ENCODE measurements at places on chromosomes 3 and 15.
A peak's percentile ranks its signal among the peaks of the same experiment; 100 is the strongest.

DNA sequence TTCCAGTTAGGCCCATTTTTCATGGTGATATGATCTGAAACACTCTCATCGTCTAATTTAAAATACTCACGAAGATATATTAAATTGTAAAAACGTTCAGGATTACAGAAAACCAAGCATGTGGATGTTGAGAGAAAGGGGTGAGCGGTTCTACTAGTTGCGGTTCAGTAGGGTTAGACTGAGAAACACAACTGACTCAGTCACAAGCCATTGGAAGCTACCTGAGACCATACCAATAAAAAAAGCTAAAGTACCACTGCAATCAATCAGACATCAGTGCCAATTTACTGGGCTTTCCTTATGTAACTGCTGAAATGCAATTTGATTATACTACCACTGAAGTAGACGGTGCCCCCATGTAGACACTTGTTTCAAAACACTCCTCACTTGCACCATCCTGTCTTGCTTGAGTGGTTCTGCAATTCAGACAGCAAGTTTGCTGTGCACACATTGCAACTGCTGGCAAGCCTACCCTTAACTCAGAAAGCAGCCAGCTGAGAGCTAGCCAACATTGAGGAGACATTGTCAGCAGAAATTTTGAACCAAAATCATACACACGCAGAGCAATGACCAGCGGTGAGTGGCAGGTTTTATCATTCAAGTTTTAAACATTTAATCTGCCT is 368.7 kb upstream of the ARHGEF26 start:
- no peaks in the 10 kb centered on the region for H3K4me1 ChIP-seq
- no peak overlapping the region for H3K4me3 ChIP-seq
- H3K27me3 ChIP-seq, result no peaks in the 10 kb centered on the region
- no peaks in the 10 kb centered on the region for H3K36me3 ChIP-seq

- DNase-seq, result no peak
- no peak overlapping the region for H3K27ac ChIP-seq
- H3K27me3 ChIP-seq, result no peaks in the 10 kb centered on the region
- H3K36me3 ChIP-seq, result no peaks in the 10 kb centered on the region
- H3K4me3 ChIP-seq, result no peak overlapping the region
- no peaks in the 10 kb centered on the region for H3K4me1 ChIP-seq
These were observed 79.0 kb downstream of the RPLP1 start for GRCh38 chr15:69531665-69532027.

DNA sequence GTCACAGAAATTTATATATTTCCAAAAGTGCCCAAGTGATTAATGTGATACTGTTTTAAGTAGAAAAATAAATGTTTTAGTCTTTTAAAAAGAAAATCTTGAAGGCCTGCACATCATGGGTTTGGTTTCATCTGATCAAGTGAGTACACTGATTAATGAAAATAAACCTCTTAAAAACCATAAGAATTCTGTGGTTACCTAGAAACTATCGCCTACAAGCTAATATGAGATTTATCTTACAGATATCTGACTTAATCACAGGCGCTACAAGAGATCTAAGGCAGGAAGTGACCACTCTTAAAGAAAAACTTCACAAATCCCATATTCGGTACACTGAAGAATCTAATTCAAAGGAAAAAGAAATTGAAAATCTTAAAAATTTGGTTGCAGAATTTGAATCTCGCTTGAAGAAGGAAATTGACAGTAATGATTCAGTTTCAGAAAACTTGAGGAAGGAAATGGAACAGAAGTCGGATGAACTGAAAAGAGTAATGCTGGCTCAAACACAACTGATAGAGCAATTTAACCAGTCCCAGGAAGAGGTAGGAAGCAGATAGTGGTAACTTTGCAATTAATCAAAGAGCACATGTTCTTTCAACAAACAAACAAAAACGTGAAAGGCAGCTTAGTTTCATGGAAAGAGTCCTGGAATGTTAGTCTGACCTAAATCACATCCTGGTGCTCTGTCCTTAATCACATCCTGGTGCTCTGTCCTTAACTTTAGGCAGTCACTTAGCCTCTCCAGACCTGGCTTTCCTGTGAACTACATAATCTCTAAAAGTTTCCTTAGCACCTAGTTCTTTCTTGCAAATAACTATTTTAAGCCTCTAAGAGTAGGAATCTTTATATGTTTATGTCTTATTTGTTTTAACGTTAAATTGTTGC is 131.8 kb downstream of the CCNL1 start:
- no peaks in the 10 kb centered on the region for H3K4me1 ChIP-seq
- DNase-seq, result no peak
- H3K27ac ChIP-seq, result no peak overlapping the region
- H3K27me3 ChIP-seq, result no peaks in the 10 kb centered on the region
- no peak overlapping the region for H3K4me3 ChIP-seq

GRCh38 chr3:48552111-48552951 is 4.3 kb downstream of the PFKFB4 start:
- H3K36me3 ChIP-seq, result peaks cover 5% of the 10 kb centered on the region
- no peak overlapping the region for H3K27ac ChIP-seq
- DNase-seq, result no peak
- H3K27me3 ChIP-seq, result no peaks in the 10 kb centered on the region

DNA sequence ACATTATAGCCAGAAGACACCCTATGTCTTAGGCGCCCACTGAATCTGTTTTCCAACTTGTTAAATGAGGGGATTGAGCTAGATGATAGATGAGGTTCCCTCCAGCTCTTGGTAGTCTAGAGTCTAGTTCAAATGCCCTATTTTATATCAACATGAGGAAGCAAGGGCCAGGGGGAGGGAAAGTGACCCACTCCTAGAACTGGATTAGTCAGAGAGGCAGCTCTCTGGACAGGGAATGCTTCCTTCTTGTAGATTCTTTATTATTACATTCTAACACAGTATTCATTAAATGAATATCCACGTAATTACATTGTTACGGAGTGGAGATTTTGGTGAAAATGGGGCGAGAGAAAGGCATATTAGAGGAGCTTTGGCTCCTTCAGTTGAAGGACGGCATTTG is 89.5 kb downstream of the RAD18 start:
- no peak overlapping the region for H3K27ac ChIP-seq
- no peaks in the 10 kb centered on the region for H3K27me3 ChIP-seq
- no peaks in the 10 kb centered on the region for H3K4me1 ChIP-seq
- no peak for DNase-seq

DNA sequence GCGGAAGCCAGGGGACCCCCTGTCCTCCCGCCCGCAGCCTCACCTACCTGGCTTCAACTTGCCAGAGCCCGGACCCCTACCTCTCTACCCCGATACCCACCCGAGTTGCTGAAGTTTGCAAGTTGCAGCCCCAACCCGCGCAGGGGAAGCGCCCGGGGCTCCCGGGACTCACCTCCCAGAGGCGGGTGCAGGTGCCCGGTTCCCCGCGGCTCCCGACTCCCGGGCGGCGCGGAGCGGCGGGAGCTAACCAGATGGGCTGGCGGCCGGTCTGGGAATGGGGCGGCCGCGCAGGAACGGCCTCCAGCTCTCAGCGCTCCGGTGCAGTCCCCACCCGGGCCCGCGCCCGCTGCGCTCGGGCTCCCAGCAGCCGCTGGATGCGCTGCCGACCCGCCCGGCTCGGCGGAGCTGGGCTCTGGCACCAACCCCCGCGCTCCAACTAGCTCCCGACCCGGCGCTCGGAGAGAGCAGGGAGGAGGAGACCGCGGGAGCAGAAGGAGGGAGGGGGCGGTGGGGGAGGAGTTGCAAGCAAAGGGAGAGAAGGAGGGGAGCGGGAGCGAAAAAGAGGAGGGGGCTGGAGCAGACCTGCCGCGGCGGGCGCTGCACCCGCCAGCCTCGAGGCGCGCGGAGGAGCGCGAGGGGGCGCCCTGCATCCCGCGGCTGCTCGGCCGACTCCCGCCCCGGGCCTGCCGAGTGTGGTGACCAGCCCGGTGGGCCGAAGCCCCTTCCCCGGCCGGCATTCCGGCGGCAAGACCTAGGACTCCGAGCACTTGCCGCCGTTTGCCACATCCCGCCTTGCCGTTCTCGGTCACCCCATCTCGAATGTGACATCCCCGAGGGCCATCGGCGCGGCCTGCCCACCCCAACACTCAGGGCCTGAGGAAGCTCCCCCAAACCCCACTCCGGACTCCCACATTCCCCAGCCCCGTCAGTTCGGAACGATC is at the start of gene SEMA5B:
Gene SEMA5B (minus strand): TSS at position 472 of the 941 bp plus-strand sequence. CDS start 66,500 bp downstream, outside the sequence.
- H3K27ac ChIP-seq, result no peak within 1 kb of the TSS
- peak within 1 kb of the TSS; percentile 50 for H3K4me3 ChIP-seq
- peaks cover 2% of the 10 kb centered on the region for H3K27me3 ChIP-seq

GRCh38 chr3:129522953-129523352 is 5.5 kb upstream of the RHO start:
- H3K36me3 ChIP-seq, result peaks cover 4% of the 10 kb centered on the region
- H3K4me1 ChIP-seq, result peaks cover 20% of the 10 kb centered on the region
- DNase-seq, result no peak

DNA sequence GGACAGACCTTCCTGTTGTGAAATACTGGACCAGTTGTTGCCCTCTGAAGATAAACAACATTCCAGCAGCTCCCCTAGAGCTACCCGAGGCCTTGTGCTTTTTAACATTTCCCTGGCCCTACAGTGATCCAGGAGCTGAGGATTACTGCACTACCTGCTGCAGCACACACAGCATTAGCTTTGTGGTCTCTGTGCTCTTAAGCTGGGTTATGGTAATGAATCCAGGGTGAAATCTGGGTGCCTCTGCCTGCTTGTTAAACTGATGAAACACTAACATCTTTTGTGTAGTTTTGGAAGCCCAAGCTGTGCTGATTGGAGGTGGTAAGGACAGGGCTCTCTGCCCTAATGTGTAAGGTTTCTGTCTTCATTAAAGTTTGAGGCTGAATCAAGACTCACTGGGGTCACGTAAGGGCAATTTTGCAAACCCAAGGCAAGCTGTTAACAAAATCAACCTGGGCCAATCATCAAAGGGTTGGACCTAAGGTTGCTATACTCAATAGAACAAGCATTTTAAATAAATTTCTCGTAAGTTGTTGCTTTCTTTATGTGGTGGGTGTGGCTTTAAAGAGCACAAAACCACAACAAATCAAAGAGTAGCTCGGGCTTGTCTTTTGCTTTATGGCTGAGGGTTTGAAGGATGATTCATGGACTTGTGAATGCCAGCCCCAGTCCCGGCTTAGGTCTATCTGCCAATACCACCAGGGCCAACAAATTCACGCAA is 183.9 kb downstream of the TPRG1 start:
- no peaks in the 10 kb centered on the region for H3K36me3 ChIP-seq
- no peaks in the 10 kb centered on the region for H3K27me3 ChIP-seq
- no peak overlapping the region for H3K27ac ChIP-seq

DNA sequence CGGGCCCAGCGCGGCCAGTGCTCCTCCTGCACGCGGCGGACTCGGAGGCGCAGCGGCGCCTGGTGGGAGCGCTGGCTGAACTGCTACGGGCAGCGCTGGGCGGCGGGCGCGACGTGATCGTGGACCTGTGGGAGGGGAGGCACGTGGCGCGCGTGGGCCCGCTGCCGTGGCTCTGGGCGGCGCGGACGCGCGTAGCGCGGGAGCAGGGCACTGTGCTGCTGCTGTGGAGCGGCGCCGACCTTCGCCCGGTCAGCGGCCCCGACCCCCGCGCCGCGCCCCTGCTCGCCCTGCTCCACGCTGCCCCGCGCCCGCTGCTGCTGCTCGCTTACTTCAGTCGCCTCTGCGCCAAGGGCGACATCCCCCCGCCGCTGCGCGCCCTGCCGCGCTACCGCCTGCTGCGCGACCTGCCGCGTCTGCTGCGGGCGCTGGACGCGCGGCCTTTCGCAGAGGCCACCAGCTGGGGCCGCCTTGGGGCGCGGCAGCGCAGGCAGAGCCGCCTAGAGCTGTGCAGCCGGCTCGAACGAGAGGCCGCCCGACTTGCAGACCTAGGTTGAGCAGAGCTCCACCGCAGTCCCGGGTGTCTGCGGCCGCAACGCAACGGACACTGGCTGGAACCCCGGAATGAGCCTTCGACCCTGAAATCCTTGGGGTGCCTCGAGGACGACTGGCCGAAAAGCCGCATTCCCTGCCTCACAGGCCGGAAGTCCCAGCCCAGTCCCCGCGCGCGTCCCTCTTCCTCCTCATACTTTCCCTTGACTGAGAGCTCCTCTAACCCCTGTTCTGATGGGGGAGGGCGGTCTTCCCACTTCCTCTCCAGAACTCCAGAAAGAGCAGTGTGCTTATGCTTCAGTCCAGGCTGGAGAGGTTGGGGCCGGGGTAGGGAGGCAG is 1.4 kb upstream of the IL17RC start:
- DNase-seq, result no peak
- no peaks in the 10 kb centered on the region for H3K27me3 ChIP-seq
- peak overlapping the region; percentile 55 for H3K4me3 ChIP-seq

DNA sequence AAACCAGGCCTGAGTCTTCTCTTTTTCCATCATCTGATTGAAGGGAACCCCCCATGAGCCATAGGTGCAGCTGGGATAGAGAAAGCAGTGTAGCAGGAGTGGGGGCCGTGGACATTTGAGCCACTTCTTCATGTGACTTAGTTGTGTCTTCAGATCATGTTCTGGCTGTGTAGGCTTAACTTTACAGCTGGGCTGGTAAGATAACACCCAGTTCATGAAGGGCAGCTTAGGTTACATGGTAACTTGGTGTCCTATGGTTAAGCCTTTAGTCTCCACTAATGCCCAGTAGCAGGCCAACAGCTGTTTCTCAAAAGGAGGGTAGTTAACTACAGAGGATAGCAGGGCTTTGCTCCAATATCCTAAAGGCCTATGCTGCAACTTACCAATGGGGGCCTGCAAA is 11.4 kb upstream of the SNRPN start:
- DNase-seq, result no peak
- no peak overlapping the region for H3K27ac ChIP-seq
- no peaks in the 10 kb centered on the region for H3K36me3 ChIP-seq

DNA sequence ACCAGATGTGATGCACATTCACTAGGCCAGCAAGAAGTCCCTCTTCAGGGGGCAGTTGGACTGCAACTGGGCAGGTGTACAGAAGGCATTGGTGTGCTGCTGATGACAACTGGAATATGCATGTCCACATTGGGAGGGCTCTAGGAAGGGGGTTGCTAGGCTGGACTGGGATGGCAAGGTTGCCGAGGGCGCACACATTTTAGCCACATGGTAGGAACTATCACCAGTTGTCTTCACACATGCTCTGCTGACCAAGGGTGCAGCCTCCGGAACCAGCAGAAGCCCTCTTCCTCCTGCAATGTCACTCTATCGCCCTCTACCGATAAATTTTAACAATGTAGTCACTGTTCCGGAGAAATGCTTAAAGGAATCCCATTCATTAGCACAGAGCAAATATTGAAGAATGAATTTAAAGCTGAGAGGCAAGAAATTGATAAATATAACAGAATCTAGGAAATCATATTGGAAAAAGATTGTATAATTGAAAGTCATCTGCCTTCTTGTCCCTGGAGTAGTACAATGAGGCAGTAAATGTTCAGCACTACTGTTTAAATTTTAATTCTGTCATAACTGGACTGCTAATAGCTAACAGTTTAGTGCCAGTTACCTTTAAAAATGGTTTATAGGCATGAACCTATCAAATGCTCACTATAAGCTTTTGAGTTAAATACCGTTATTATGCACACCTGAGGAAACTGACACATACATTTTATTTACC is 22.6 kb upstream of the LYSMD4 start:
- peaks cover 2% of the 10 kb centered on the region for H3K4me1 ChIP-seq
- H3K4me3 ChIP-seq, result no peak overlapping the region
- no peak overlapping the region for H3K27ac ChIP-seq
- H3K27me3 ChIP-seq, result no peaks in the 10 kb centered on the region
- DNase-seq, result peak; percentile 74

- H3K4me1 ChIP-seq, result peaks cover 18% of the 10 kb centered on the region
- H3K36me3 ChIP-seq, result no peaks in the 10 kb centered on the region
- no peaks in the 10 kb centered on the region for H3K27me3 ChIP-seq
These were observed 2.1 kb upstream of the PLSCR1 start for GRCh38 chr3:146546366-146546965.
